BJ (cell line): ENCODE measurements at places on chromosomes 11 and 22.

GRCh38 chr11:57543593-57543992, 6.2 kb downstream of the SMTNL1 start:
- DNase-seq, result no peak

DNA sequence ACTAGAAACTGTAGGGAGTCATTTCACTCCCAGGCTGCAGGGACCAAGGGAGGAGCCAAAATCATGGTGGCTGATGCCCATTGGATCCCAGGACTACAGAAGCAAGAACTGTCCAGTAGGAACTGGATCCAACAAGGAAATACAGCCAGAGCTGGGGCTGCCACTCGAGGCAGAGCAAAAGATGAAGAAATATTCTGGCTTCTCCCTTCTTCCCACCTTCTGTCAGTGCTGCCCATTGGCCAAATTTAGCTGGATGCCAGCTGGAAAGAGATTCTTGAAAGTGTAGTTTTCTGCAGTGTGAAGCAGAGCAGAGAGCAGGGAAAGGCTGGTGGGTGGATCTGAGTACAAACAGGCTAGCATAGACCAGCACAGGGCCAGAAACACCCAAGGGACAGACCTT, 45.6 kb downstream of the COMMD9 start:
- no peak for DNase-seq

GRCh38 chr11:132186699-132187098, 816.3 kb downstream of the NTM start:
- DNase-seq, result no peak

GRCh38 chr11:108085672-108086071, 35.7 kb upstream of the ACAT1 start:
- no peak for DNase-seq

- DNase-seq, result no peak
These were observed 314.3 kb downstream of the BRD1 start for GRCh38 chr22:49513358-49513851.

GRCh38 chr22:28771195-28771791, 1.2 kb upstream of the CCDC117 start:
- no peak for DNase-seq

- DNase-seq, result no peak
These were observed 15.4 kb downstream of the CAPN5 start for GRCh38 chr11:77081976-77082836.

GRCh38 chr11:4087551-4087950, 7.0 kb upstream of the RRM1 start:
- DNase-seq, result no peak

DNA sequence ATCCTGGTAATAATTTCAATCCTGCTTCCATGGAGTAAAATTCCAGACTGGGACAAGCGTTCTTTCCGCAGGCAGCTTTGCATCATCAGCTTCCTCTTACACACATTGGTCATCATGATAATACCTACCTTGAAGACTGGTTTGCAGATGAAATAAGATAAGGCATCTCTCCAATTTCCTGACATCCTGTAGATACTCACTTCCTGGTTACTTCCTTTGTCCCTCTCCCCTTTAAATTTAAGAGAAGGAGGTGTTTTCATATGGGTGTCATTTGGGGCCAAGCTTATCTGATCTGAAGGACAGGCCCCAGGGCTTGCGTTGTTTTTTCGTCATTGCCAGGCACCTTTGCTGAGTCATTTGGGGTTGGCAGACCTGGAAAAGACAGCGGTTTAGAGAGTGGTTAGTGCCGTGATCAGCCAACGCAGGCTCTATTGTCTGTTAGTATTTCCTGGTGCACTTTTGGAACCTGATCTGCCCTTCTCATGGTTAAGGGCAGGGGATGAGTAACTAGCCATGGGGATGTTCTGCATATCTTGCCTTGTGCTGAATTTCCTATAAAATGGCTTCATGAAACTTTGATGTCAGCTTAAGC, 24.1 kb downstream of the GRAMD1B start:
- peak; percentile 53 for DNase-seq

- DNase-seq, result no peak
These were observed 51.2 kb upstream of the MYO18B start for GRCh38 chr22:25690798-25691197.

DNA sequence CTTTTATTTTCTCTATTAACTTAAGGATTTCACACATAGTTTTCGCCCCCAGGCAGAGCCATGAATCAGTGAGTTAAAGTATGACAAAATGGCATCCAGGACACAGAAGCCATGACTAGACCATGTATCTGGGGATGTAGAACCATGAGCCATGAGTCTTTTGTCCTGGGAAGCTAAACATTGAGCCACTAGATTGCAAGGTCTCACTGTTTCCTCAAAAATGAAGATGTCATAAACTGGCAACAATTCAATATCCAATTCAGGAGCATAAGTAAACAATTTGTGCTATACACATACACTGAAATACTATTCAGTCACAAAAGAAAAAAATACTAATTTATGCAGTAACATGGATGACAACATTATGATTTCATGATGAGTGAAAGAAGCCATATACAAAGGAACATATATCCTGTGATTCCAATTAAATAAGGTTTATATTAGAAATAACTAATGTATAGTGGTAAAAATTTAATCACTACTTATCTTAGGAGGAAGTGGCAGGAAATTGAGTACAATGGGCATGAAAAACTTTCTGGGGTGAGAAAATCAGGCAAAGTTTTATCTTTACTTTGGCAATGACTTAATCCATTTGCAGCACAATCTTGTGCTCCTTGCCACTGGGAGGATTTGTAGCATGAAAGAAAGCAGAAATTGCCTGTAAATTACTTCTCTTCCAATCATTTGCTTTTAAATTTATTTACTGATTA, 28.5 kb upstream of the CARD16 start:
- no peak for DNase-seq
